ENCODE measurements at places on chromosomes 16 and 17. TPM values are rescaled to one million over a fixed set of nuclear protein-coding genes. Genes with fewer than 3 reads are reported as not detected.

Gene LRRC37A
- 0.53 TPM for total RNA-seq

Gene DNAI2
- not detected for total RNA-seq

Gene SLC5A11
- total RNA-seq: not detected

Gene CSH1
- not detected for total RNA-seq

DNA sequence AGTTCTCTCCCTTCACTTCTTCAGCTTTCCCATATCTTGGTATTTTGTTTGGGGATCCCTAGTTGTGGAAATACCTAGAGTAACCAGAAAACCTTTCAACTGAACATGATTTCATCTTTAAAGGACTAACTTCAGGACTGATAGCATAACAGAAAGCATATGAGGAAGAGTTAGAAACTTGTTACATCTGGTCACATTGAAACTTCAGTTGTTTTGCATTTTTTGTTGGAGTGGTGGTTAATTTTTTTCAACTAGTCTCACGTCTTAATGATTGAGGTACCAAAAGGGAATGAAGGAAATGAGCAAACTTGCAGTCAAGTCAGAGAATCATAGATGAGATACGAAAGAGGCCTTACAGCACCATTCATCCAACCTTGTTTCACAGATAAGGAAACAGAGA is 49.6 kb downstream of the TANGO6 start:
- no peaks in the 10 kb centered on the region for H3K4me1 ChIP-seq
- no peaks in the 10 kb centered on the region for H3K36me3 ChIP-seq
- no peaks in the 10 kb centered on the region for H3K27me3 ChIP-seq
- DNase-seq: no peak
- no peak overlapping the region for H3K27ac ChIP-seq
- no peak overlapping the region for H3K4me3 ChIP-seq

- no peak overlapping the region for H3K27ac ChIP-seq
- H3K36me3 ChIP-seq: peaks cover 7% of the 10 kb centered on the region
- H3K4me3 ChIP-seq: no peak overlapping the region
- H3K27me3 ChIP-seq: no peaks in the 10 kb centered on the region
- peaks cover 8% of the 10 kb centered on the region for H3K4me1 ChIP-seq
Measured at GRCh38 chr17:17770632-17771044, 66.1 kb downstream of the SREBF1 start.

DNA sequence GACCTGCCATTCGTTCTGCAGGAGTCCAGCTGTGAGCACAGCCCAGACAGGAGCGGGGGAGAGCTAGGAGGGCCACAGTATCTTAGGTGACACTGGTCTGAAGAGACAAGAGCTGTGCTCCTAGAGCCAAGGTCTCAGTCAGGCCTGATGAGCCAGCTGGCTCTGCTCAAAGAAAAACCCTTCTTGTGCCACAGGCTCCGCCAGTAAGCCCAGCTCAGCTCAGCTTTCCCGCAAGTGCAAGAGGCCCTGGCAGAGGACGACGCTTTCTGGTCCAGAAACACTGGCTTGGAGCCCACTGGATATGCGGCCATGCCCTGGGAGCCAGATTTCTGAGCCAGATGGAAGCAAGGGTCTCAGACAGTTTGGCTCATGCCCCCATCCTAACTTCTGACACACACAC is 23.9 kb downstream of the PEMT start:
- no peaks in the 10 kb centered on the region for H3K27me3 ChIP-seq
- no peaks in the 10 kb centered on the region for H3K36me3 ChIP-seq
- no peaks in the 10 kb centered on the region for H3K4me1 ChIP-seq
- H3K27ac ChIP-seq: no peak overlapping the region
- no peak for DNase-seq
- no peak overlapping the region for H3K4me3 ChIP-seq

GRCh38 chr17:68599552-68600066 is 1.6 kb downstream of the FAM20A start:
- no peaks in the 10 kb centered on the region for H3K36me3 ChIP-seq
- H3K4me1 ChIP-seq: peaks cover 7% of the 10 kb centered on the region
- no peak overlapping the region for H3K27ac ChIP-seq

DNA sequence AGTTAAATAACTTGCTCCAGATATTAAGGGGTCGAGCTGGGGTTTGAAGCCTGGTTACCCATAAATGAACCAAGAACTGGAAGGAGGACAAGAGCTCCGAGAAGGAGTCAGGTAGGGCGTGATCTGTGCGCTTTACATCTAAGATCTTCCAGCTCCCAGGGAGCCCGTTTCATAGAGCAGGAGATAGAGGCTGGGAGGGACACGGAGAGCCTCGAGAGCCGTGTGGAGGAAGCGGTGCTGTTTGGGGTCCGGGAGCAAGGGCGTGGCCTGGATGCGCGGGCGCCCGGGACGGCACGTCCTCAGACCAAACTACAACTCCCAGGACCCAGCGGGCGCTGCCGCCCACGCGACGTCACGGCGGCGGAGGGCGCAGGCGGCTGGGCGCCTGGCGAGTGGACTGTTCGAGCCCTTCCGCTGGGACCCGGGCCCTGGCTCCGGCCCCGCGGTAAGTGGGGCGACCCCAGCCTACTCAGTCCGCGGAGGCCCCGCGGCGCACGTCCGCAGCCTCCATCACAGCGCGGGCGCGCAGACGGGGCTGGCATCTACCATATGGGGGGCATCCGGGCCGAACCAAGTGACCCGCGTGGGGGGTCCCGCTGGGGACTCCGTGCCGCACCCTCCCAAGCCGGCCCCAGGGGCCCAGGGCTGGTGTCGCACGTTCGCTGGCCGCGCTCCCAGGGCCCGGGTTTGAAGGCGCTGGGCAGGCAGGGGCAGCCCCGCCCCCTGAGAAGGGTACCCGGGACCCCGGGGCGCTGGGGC is at the start of gene BCKDK:
BCKDK (plus strand) TSS at position 352 of the 759 bp plus-strand sequence. CDS start 838 bp downstream, outside the sequence.
- H3K27me3 ChIP-seq: no peaks in the 10 kb centered on the region
- H3K36me3 ChIP-seq: peaks cover 51% of the 10 kb centered on the region
- peak; percentile 81 for DNase-seq

DNA sequence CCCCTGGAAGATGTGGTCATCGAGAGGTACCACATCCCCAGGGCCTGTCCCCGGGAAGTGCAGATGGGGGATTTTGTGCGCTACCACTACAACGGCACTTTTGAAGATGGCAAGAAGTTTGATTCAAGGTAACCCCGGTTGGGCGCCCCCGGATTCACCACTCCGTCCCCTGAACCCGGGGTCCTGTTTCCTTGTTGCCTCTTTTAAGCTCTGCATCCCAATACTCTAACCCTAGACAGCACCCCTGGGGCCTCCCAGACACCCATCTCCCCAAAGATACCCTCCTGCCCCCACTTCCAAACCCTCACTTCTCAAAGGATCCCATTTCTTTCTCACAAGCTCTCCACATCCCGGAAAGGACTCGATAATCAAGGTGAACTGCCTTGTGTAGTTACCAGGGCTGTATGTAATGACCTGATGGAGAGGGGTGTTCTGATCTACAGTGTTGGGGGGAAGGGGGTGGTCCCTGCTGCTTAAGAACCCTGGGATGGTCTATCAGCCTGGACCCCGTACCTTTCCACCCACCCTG is 412 bp downstream of the FKBP10 start:
- peak overlapping the region; percentile 53 for H3K27ac ChIP-seq
- peak; percentile 24 for DNase-seq
- H3K4me3 ChIP-seq: peak overlapping the region; percentile 93

GRCh38 chr17:44608727-44609435 is 47.4 kb upstream of the MEIOC start:
- H3K27me3 ChIP-seq: no peaks in the 10 kb centered on the region
- no peak for DNase-seq
- H3K27ac ChIP-seq: no peak overlapping the region

- H3K36me3 ChIP-seq: peaks cover 89% of the 10 kb centered on the region
- H3K4me3 ChIP-seq: no peak overlapping the region
- no peak for DNase-seq
- H3K27ac ChIP-seq: no peak overlapping the region
Measured at GRCh38 chr17:80339118-80339517, 75.8 kb upstream of the ENDOV start.

GRCh38 chr16:59259074-59259949 is 525.2 kb upstream of the GOT2 start:
- peak overlapping the region; percentile 73 for H3K27ac ChIP-seq
- H3K4me3 ChIP-seq: no peak overlapping the region
- no peaks in the 10 kb centered on the region for H3K36me3 ChIP-seq
- H3K27me3 ChIP-seq: no peaks in the 10 kb centered on the region
- DNase-seq: peak; percentile 67
- peaks cover 17% of the 10 kb centered on the region for H3K4me1 ChIP-seq

- H3K36me3 ChIP-seq: no peaks in the 10 kb centered on the region
- DNase-seq: no peak
- peaks cover 13% of the 10 kb centered on the region for H3K4me1 ChIP-seq
- no peak overlapping the region for H3K4me3 ChIP-seq
Measured at GRCh38 chr17:67489273-67489672, 112.2 kb downstream of the PITPNC1 start.

DNA sequence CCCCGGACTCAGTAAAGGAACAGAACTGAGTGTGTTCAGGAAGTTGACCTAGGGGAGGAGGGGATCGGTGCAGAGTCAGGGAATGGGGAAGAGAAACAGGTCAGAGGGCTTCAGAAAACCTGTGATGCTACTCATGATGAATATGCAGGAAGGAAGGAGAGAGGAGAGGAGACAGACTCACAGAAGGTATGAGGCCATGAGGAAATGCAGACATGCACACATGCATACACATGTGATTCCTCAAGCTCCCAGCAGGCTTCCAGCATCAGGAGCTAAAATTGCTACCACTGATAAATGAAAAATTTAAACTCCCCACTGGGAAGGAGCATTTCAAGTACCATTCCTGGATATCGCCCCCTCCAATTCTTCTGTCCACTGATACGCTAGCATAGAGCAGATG is 262.6 kb downstream of the SLC39A11 start:
- H3K4me1 ChIP-seq: no peaks in the 10 kb centered on the region
- H3K27ac ChIP-seq: no peak overlapping the region
- no peaks in the 10 kb centered on the region for H3K27me3 ChIP-seq
- no peak for DNase-seq
- H3K36me3 ChIP-seq: no peaks in the 10 kb centered on the region
- no peak overlapping the region for H3K4me3 ChIP-seq

DNA sequence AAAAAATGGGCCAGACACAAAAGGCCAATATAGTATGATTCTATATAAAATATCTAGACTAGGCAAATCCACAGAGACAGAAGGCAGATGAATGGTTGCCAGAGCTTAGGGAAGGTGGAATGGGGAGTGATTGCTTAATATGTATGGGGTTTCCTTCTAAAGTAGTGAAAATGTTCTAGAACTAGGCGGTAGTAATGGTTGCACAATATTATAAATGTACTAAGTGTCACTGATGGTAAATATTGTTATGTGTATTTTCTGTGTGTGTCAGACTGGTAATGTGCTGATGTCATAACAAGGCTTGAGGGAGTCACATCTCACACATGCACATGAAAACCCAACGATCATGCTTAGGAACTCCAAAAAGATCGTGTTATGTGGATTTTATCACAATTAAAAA is 106.9 kb upstream of the SIAH1 start:
- DNase-seq: no peak
- H3K27me3 ChIP-seq: no peaks in the 10 kb centered on the region
- H3K36me3 ChIP-seq: no peaks in the 10 kb centered on the region
- no peak overlapping the region for H3K27ac ChIP-seq

- DNase-seq: no peak
- no peaks in the 10 kb centered on the region for H3K36me3 ChIP-seq
- no peaks in the 10 kb centered on the region for H3K27me3 ChIP-seq
- no peak overlapping the region for H3K4me3 ChIP-seq
- H3K4me1 ChIP-seq: no peaks in the 10 kb centered on the region
- no peak overlapping the region for H3K27ac ChIP-seq
Measured at GRCh38 chr16:49600976-49601375, 227.4 kb downstream of the C16orf78 start.

DNA sequence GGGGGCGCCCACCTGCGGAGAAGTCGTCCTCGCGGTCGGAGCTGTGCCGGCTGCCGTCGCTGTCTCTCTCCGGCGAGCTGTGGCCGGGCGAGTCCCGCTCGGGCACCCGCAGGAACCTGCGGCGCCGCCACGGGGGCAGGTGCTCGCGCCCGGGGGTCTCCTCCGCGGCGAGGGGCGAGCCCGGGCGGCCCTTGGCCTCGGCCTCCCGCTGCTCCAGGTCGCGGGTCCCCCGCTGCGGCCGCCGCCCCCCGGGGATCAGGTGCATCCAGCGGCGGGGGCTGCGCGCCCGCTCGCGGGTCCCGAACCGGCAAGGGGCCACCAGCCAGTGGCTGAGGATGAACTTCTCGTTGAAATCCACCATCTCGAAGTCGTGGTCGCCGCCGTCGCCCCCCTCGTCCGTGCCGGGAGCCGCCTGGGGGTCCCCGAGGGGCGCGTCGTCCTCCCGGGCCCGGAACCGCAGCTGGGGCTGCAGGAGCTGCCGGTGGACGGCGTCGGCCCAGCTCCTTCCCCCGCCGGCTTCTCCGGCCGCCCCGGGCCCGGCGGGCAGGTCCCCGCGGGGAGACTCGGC is 41.4 kb upstream of the BHLHA9 start:
- H3K36me3 ChIP-seq: no peaks in the 10 kb centered on the region
- DNase-seq: no peak
- no peak overlapping the region for H3K4me3 ChIP-seq
- H3K4me1 ChIP-seq: peaks cover 6% of the 10 kb centered on the region

- H3K36me3 ChIP-seq: no peaks in the 10 kb centered on the region
- no peaks in the 10 kb centered on the region for H3K27me3 ChIP-seq
- H3K4me1 ChIP-seq: peaks cover 45% of the 10 kb centered on the region
Measured at GRCh38 chr17:18959071-18959844, 7.3 kb downstream of the SLC5A10 start.

DNA sequence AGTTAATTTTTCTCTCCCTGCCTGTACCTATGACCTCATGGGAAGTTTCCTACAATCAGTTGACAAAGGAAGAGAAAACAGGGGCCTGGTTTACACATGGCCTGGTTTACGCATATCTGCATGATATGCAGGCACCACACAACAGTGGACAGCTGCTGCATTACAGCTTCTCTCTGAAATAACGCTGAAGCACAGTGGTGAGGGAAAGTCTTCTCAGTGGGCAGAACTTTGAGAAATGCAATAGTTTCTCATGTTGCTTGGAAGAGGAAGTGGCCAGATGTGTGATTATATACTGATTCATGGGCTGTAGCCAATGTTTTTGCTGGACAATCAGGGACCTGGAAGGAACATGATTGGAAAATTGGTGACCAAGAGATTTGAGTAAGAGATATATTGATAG is 324.1 kb upstream of the GOT2 start:
- no peak overlapping the region for H3K4me3 ChIP-seq
- H3K27me3 ChIP-seq: no peaks in the 10 kb centered on the region
- no peak overlapping the region for H3K27ac ChIP-seq
- no peaks in the 10 kb centered on the region for H3K36me3 ChIP-seq
- H3K4me1 ChIP-seq: no peaks in the 10 kb centered on the region
- DNase-seq: no peak

- H3K27ac ChIP-seq: no peak overlapping the region
- no peak for DNase-seq
- H3K36me3 ChIP-seq: no peaks in the 10 kb centered on the region
- H3K4me1 ChIP-seq: peaks cover 10% of the 10 kb centered on the region
- no peak overlapping the region for H3K4me3 ChIP-seq
Measured at GRCh38 chr17:72692676-72693075, 399.8 kb downstream of the SLC39A11 start.

- peaks cover 26% of the 10 kb centered on the region for H3K4me1 ChIP-seq
- peak overlapping the region; percentile 55 for H3K4me3 ChIP-seq
- no peaks in the 10 kb centered on the region for H3K27me3 ChIP-seq
- H3K27ac ChIP-seq: peak overlapping the region; percentile 40
- no peak for DNase-seq
- peaks cover 14% of the 10 kb centered on the region for H3K36me3 ChIP-seq
Measured at GRCh38 chr17:83050651-83051395, 28.6 kb upstream of the METRNL start.

- H3K27ac ChIP-seq: peak overlapping the region; percentile 62
- no peaks in the 10 kb centered on the region for H3K36me3 ChIP-seq
- peak overlapping the region; percentile 74 for H3K4me3 ChIP-seq
- no peaks in the 10 kb centered on the region for H3K27me3 ChIP-seq
- DNase-seq: no peak
- H3K4me1 ChIP-seq: peaks cover 14% of the 10 kb centered on the region
Measured at GRCh38 chr16:81443688-81444447, 740 bp upstream of the CMIP start.

All from SJSA1 (cell line).